Cortex of kidney (tissue), 1 donor: ENCODE measurements at places on chromosomes 3 and 15.

DNA sequence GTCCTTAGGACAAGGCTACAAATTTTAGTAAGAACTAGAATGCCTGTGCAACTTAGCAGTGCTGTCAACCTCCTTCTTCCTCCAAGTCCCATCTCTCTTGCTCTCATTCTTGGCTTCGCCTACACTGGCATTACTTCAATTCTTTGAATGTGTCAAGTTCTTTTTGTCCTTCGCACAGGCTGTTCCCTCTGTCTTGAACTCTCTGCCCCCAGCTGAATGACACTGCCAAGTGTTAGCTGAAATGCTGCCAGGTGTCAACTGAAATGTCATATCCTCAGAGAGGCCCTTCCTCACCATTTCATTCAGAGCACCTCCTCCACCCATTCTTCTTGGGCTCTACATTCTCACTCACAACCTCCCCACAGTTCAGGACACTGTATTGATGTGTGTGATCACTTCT, 48.8 kb upstream of the PSMD6 start:
- DNase-seq = no peak

- DNase-seq = no peak
Observed at GRCh38 chr15:70051948-70052633, 45.6 kb downstream of the TLE3 start.

DNA sequence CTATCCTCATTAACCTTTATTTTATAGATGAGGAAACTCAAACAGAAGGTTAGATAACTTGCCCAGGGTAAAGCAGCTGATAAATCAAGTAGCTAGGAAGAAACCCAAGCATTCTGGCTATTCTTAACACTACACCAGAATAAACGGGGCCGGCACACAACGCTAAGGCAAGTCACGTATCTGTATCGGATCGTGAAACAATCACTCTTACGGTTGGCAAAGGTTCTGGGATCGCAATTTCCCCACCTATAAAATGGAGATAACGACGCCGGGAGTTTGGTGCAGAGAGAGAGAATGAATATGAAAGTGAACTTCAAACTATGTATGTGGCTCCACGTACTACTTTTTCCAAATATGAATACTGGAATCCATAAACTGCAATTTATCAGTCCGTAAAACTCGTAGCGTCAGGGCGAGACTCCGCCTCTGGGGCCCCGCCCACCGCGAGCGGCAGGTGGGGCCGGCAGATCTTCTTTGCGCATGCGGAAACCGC, 252 bp upstream of the ARMC8 start:
- DNase-seq = no peak

GRCh38 chr15:87569581-87569980, 687.0 kb downstream of the NTRK3 start:
- DNase-seq = no peak

GRCh38 chr3:142888099-142888480, 793 bp downstream of the PCOLCE2 start:
- no peak for DNase-seq
